ENCODE measurements at places on chromosomes 2 and 18.
A peak's percentile ranks its signal among the peaks of the same experiment; 100 is the strongest.

- no peak for DNase-seq
Observed at GRCh38 chr2:107062599-107063220, 176.7 kb upstream of the ST6GAL2 start.

GRCh38 chr2:166117491-166117890 lies 10.3 kb downstream of the SCN1A start:
- no peak for DNase-seq

- DNase-seq, result peak; percentile 37
Observed at GRCh38 chr2:176999301-176999700, 213.3 kb upstream of the HNRNPA3 start.

- no peak for DNase-seq
Observed at GRCh38 chr2:63571291-63571690, 17.0 kb downstream of the WDPCP start.

GRCh38 chr18:5895876-5896740 lies 786 bp upstream of the TMEM200C start:
- DNase-seq, result no peak

DNA sequence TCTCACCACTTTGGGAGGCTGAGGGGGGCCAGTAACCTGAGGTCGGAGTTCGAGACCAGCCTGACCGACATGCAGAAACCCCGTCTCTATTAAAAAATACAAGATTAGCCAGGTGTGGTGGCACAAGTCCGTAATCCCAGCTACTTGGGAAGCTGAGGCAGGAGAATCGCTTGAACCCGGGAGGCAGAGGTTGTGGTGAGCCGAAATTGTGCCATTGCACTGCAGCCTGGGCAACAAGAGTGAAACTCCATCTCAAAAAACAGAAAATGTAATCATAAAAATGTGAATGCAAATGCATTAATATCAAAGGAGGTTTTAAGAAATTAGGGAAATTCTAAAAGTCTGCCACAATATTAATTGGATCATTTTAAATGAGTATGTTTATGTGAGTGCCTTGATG lies 45.7 kb downstream of the ACTR2 start:
- no peak for DNase-seq

- no peak for DNase-seq
Observed at GRCh38 chr2:12804091-12804856, 87.5 kb downstream of the TRIB2 start.

DNA sequence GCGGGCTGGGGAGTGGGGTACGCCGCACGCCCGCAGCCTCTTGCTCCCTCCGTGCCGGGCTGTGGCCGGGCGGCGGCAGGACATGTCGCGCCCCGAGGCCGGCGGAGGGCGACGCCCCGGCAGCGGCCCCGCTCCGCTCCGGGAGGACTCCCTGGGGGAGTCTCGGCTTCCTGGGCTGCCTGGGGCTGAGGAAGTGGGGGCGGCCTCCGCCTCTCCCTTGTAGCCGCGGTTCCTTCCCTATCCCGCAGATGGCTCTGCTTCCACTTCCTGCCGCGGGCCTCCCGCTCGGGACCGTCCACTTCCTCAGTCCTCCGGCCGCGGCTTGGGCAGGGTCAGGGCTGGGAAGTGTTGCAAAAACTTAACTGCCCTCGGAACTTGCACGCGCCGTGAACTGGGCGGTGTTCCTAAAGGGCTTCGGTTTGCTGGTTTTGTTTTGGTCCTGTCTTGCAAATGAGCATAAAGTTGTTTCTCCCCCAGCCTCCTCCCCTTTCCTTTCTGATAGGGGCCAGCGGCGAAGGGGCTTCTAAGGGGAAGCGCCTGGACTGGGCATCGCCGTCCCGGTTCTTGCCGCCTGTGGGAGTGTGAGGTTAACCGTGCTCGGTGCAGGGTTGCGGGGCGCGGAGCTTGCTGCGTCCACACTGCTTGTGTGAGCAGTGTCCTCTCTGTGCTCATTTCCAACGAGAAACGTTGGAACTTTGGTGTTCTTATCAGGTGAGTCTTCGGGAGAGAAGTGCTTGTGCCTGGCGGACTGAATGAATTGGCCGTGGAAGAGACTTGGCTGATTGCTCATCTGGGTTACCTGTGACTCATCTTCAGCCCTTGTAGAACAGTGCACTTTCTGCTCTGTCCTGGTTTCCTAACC lies 600 bp downstream of the RALB start:
- DNase-seq, result no peak

- peak; percentile 64 for DNase-seq
Observed at GRCh38 chr2:46493241-46493970, 14.0 kb downstream of the TMEM247 start.

- DNase-seq, result no peak
Observed at GRCh38 chr2:8229546-8229986, 452.3 kb upstream of the ID2 start.

GRCh38 chr2:109102588-109103233 lies 26.3 kb upstream of the SH3RF3 start:
- no peak for DNase-seq

DNA sequence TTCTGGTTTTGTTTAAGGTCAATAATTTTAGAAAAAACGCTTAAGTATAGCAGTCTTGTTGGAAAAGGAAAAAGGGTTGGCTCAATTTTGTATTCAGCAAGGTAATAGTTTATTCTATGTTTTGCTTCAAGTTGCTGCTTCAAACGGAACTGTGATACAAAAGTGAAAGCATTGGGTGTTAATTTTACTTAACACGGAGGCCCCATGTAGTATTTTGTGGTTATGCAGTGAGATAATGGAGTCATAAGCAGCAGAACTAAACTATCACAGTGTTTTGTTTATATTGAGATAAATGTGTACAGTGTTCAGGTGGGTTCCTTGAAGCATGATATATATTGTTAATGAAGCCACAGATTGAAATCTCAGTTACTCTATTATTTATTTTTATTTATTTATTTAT lies 67.0 kb upstream of the LYPD6B start:
- DNase-seq, result peak; percentile 31

- DNase-seq, result no peak
Observed at GRCh38 chr18:29871246-29871645, 1171.3 kb downstream of the DSC3 start.

DNA sequence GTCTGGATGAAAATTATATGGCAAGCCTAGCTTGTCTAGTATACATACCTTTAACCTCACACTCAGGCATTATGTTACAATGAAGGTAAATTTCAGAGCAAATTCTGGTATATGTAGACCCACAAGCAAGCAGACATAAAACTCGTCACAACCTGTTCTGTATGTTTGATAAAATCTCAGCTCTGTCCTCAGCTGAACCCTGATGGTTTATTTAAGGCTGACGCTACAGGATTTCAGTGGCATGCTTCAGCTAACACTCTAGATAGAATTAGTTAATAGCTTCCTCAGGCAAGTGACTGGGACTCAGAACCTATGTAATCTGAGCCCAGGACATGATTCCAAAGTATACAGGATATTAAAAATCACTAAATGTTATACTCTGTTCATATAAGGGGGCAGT lies 68.2 kb upstream of the MC2R start:
- no peak for DNase-seq

DNA sequence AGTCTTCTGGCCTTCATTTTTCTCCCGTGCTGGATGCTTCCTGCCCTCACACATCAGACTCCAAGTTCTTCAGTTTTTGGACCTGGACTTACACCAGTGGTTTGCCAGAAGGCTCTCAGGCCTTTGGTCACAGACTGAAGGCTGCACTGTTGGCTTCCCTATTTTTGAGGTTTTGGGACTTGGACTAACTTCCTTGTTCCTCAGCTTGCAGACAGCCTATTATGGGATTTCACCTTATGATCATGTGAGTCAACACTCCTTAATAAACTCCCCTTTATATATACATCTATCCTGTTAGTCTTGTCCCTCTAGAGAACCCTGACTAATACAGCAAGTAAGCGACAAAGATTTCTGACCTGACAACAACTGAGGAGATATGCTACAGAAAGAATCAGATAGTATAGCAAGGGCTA lies 7.2 kb downstream of the CDC42EP3 start:
- DNase-seq, result no peak

- no peak for DNase-seq
Observed at GRCh38 chr18:3293196-3293951, 31.4 kb downstream of the MYL12B start.

GRCh38 chr2:232779934-232780333 lies 3.6 kb upstream of the KCNJ13 start:
- no peak for DNase-seq

GRCh38 chr2:105775809-105776559 lies 31.3 kb downstream of the NCK2 start:
- no peak for DNase-seq

GRCh38 chr18:70994116-70994515 lies 705.3 kb downstream of the SOCS6 start:
- DNase-seq, result no peak

DNA sequence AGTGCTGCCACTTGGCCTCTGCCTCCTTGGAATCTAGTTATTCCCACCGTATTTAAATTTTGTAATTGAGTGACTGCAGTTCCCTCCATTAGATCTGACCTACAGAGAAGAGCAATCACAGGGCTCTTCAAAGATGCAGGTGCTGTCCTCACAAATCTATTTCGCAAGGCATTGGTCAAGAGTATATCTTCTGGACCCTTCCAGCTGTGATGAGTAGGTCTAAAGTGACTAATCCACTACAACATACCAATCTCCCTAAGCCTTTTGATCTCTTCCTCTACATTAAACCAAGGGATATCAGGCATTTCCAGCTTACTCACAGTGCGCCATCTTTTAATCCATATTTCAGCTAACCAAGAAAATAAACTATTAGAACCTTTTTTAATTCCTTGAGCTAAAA lies 65.1 kb upstream of the COL3A1 start:
- DNase-seq, result no peak

- DNase-seq, result no peak
Observed at GRCh38 chr2:15763106-15763821, 171.6 kb downstream of the DDX1 start.

- peak; percentile 56 for DNase-seq
Observed at GRCh38 chr2:179106676-179107428, 56.9 kb upstream of the CCDC141 start.

DNA sequence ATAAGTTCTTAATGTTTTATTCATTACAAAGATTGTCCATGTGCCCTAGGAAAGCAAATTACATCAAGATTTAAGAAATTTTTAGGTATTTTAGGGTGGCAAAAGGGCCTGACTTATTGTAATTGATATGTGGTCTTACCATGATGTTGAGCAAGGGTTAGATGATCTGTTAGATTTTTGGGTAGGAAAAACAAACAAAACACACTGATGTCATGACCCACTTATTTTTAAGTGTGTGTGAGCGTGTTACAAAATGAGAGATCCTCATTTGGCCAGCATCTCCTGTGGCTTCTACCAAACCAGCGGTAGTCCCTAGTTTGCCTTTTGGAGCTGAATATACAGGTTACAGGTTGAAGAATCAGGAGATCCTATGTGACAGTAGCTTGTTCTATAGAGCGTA lies 89.8 kb upstream of the ITGB6 start:
- DNase-seq, result no peak

- DNase-seq, result peak; percentile 44
Observed at GRCh38 chr2:168030862-168031624, 216.4 kb downstream of the STK39 start.

GRCh38 chr2:46424937-46425336 lies 54.4 kb upstream of the TMEM247 start:
- DNase-seq, result no peak

DNA sequence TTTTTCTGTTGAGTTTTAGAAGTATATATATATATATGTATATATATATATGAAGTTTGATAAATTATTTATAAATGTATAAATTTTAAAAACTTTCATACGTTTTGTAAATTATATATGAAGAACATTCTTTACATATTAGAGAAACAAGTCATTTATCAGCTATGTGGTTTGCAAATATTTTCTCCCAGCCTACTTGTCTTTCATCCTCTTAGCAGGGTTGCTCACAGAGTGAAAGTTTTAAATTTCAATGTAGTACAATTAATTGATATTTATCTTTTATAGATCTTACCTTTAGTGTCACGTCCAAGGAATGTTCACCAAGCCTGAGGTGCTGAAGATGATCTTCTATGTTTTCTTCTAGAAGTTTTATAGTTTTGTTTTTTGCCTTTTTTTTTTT lies 78.3 kb upstream of the HS6ST1 start:
- no peak for DNase-seq

- no peak for DNase-seq
Observed at GRCh38 chr2:42031281-42032223, 16.3 kb upstream of the PKDCC start.

- DNase-seq, result no peak
Observed at GRCh38 chr18:767084-767882, 44.8 kb downstream of the YES1 start.

Data from GM12878 (cell line).